ENCODE measurements at places on chromosomes 2 and 18.
A peak's percentile ranks its signal among the peaks of the same experiment; 100 is the strongest.

GRCh38 chr2:14746133-14746532 lies 113.6 kb downstream of the LRATD1 start:
- no peak for DNase-seq

GRCh38 chr2:195779491-195779890 lies 122.5 kb downstream of the SLC39A10 start:
- no peak for DNase-seq

DNA sequence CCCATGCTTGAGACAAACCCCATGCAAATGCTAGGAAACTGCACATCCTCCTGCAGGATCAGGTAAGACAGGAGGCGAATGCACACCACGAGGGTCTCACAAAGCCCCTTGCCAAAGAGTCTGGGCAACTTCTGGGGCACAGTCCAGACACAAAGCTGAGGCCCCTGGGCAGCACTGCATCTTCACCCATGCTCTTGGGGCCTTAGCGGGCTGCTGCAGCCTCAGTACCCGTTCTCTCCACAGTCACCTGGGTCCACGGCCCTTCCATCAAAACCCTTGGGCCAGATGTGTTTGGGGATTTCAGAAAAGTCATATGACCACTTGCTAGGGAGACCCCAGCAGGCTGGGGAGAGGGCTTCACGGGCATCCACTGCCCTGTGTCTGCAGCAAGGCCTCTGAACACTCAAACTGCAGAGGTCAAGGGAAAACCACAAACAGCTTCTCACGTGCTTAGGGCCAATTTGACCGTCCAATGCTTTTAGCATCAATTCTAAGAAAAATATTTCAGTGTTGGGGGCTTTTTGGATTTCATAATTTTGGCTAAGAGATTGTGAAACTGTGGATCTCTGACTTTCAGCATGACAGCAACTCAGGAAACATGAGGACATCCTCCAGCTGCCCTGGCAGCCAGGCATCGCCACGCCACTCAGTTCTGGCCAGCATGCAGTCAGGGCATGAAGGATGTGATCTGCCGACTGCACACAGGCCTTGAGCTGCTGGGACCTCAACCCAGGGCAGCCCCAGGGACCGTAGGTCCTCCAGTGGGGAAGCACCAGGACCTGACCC lies 20.0 kb downstream of the PASK start:
- no peak for DNase-seq

DNA sequence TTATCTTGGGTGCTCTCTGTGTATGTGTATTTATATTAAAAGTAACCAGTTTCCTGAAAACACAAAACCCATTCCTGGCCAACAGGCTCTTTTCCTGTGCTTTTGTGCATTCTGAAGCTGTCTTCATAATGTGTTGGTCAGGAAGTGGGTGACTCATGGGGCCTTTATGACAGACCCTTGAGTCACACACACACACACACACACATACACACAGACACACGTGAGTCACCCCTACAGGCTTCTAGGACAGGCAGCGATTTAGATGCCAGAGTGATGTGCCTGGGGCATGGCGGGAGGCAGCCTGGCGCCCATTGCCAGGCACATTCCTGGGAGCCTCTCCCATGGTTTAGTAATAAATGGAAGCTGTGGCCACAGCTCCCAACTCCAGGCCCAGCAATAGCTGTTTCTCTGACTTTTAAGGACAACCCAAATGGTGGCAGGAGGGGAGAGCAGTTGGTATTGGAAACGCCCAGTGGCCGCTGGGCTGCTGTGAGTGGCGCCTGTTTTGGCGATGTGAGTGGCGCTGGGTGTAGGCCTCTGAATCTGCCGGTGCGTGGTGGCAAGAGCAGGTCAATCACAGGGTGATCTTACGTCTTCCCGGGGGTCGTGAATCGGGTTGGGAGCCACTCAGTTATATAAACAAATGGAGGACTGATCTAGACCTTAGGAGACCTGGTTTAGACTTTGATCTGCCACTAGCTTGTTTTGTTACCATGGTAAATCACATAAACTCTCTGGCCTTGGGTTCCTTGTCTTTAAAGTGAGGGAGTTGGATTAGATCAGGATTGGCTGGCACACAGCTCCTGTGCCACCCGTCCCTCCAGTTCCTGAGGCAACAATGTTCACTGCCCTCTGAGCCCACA lies 150.7 kb upstream of the DLX2 start:
- DNase-seq: no peak

DNA sequence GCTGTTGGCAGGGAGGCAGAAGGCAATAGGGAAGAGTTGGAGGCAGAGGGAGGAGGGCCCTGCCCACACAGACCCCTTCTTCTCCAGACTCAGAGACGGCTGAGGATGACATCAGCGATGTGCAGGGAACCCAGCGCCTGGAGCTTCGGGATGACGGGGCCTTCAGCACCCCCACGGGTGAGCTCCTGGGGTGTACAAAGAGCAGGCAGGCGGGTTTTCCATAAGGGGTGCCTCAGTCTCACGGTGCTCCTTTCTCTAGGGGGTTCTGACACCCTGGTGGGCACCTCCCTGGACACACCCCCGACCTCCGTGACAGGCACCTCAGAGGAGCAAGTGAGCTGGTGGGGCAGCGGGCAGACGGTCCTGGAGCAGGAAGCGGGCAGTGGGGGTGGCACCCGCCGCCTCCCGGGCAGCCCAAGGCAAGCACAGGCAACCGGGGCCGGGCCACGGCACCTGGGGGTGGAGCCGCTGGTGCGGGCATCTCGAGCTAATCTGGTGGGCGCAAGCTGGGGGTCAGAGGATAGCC lies 10.0 kb downstream of the SPEG start:
- peak; percentile 56 for DNase-seq

GRCh38 chr2:52956766-52957165 lies 810.8 kb upstream of the CHAC2 start:
- DNase-seq: no peak

DNA sequence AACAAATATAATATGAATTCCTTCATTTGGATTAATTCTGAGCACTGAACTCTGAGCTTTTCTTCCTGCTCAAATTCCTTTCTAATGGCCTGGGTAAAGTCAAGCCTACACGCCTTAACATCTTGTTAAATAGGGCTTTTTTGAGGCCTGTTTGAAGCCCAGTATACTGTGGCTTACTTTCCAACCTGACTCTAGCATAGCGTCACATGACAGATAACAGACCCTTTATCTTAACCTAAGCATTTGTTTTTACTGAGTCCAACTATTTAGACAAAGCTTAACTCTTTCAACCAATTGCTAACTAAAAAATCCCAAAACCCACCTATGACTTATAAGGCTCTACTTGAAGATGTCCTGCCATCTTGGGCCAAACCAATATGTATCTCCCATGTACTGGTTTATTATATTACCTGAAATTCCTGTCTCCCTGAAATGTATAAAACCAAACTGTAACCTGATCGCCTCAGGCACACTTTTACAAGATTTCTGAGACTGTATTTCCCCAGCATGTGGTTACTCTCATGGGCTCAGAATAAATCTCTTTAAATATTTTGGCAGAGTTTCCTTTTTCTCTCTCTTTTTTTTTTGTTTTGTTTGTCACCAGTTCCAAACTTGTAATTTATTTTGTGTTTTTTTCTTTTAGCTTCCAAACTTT lies 271.1 kb upstream of the VWC2L start:
- no peak for DNase-seq

DNA sequence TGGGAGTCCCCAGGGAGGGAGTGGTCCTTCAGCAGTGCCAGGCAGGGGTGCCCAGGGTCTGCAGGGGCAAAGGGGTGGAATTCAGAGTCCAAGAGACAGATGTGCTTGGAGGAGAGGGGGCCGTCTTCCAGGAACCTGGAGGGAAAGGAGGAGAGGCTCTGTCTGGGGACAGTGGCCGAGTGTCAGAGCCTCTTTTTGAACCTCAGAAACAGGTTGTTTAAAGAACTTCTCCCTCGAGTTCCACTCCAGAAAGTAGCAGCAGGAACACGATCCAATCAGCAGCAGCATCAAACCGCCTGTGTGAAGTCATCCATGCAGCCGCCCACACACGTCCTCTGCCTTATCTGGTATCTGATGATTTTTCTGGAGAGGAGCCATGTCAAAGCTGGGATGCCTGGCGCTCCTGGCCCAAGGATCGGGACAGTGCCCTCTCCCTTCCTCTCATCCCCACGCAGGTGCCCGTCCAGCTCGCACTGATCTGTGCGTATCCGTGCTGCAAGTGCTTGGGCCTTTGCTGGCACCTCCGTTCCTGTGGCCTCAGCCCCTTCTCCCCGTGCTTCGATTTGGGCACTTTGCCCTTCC lies 205.1 kb downstream of the NDUFA10 start:
- DNase-seq: no peak

Data from DMS 273 treated with DMSO at 0.1 percent for 48 hours (cell line).